HepG2 (cell line): ENCODE measurements at places on chromosomes 1 and 21.

DNA sequence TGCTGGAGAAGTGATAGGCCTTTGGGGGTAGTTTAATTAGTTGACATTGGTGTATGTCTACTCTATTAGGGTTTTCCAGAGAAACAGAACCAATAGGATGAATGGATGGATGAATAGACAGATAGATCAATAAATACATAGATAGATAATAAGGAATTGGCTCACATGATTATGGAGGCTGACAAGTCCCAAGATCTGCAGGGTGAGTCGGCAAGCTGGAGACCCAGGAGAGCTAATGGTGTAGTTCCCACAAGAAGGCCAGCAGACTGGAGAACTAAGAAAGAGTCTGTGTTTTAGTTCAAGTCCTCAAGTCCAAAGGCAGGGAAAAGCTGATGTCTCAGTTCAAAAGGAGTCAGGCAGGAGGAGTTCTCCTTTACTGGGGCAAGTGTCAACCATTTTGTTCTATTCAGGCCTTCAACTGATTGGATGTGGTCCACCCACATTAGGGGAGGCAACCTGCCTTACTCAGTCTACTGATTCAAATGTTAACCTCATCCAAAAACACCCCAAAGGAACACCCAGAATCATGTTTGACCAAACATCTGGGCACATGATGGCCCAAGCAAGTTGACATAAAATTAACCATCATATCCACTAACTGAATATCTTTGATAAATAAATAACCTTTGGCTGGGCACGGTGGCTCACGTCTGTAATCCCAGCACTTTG, 4.5 kb upstream of the SDE2 start:
- no peak for DNase-seq

DNA sequence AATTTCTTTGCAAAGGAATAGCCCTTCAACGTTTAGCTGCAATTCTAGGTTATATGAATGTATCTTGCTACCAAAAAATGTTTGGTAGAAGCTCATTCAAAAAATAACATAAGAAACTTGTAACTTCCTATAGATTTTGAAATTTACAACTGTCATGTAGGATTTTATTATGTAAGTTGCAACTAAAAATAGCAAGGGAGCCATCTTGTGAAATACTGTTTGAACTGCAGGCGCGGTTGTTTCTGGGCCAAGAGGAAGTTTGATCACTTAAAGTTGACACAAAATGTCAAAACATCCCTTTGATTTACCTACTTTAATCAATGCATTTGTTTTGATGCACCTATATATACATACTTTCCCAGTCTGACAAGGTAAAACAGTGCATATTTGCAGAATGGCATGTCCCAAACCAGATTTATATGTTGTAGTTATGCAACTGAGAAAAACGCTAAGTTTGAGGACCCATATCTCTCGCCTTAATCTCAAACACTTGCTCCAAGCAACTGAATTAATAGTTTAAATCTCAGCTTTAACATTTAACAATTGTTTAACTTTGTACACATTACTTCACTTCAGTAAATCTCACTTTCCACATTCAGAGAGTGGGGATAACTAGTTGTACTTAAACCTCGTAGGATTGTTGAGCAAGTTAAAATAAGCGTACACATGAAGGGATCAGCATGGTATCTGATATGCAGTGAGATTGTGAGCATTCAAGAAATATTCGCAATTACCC, 63.9 kb downstream of the KCNK2 start:
- peak; percentile 24 for DNase-seq

DNA sequence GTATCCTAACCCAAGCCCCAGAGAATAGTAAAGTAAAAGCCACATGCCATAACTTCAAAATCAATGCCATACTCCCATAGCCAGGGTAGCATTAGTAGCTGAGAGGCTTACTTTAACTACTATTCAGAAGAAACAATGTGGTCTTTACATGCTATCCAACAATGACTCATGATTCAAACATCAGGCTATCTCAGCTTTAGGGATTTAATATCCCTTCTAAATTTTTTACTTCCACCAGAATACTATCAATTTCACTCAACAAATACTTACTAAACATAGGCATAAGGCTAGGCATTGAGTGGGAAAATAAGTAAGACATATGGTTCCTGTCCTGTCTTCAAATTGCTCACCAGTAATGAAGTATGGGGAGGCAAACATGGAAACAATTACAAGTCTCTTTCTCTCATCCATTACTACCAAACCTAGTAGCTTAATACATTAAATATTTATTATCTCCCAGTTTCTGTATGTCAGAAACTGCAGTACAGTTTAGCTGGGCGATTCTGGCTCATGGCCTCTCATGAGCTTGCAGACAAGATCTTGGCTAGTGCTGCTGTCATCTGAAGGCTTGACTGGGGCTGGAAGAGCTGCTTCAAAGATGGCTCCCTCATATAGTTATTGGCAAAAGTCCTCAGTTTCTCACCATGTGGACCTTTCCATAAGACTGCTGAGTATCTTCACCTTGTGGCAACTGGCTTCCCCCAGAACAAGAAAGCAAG, 30.7 kb downstream of the EVI5 start:
- no peak for DNase-seq

GRCh38 chr1:202348005-202348508, 442 bp upstream of the PPP1R12B start:
- DNase-seq: no peak

DNA sequence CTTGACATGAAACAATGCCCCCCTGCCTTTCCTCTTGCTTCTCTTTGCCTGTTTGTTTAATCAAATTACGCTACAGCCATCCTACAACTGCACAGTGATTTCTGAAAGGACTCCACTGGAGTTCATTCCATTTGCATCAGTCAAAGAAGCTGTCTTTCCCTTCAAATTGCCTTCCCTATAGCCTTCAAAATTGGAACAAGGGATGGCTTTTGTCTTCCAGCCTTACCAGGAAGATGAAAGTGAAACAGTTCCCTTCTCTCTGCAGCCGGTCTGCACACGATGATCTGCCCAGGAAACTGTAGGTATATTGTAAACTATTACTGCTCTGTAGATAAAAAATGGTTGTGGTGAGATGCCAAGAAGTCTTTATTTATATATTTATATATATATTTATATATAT, 65.6 kb upstream of the ETS2 start:
- no peak for DNase-seq

DNA sequence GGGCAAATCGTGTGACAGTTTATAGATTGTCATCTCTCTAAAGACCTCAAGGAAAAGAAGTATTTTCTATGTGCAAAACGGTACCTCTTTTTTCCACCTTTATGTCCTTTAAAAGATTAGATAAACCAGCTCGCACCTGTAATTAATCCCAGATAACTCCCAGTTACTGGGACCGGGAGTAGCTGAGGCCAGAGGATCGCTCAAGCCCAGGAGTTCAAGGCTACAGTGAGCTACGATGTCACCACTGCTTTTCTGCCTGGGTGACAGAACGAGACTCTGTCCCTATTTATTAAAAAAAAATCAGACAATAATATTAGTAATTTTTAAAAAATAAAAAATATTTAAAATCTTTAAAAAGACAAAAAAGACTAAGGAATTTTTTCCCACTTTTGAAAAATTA, 141.4 kb downstream of the NR5A2 start:
- DNase-seq: no peak

GRCh38 chr1:39084191-39084590, 58.0 kb downstream of the NDUFS5 start:
- no peak for DNase-seq

GRCh38 chr1:196488579-196488978, 119.7 kb downstream of the KCNT2 start:
- DNase-seq: no peak

- no peak for DNase-seq
Observed at GRCh38 chr1:204089044-204089751, 16.3 kb downstream of the SOX13 start.

GRCh38 chr1:226202246-226202645, 15.7 kb upstream of the ACBD3 start:
- DNase-seq: no peak

- no peak for DNase-seq
Observed at GRCh38 chr1:169892927-169893644, 610 bp downstream of the SCYL3 start.

- no peak for DNase-seq
Observed at GRCh38 chr1:5874416-5875110, 117.7 kb downstream of the NPHP4 start.

DNA sequence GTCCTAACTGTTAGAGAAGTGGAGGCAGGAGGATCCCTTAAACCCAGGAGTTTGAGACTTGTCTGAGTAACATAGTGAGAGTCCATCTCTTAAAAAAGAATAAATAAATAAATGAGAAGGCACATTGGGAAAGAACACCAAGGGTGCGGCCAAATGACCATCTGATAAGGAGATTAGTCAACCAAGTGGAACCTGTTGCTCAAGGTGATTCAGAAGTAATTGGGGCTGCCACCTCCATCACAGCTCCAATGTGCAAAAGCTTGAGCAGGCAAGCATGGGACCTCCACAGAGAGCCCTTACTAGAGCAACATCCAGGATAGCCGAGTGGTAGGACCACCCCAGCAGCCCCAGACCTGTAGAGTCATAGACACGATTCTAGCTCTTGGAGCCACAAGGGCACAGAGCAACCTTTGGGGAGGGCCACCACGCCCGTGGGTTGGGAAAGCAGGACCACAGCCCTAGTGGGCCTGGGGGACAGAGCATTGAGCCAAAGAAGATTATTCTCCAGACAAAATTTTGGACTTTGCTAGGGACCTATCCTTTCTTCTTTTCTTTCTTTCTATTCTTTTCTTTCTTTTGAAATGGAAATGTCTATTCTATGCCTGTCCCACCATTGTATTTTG, 40.9 kb downstream of the KCNK1 start:
- DNase-seq: no peak

GRCh38 chr1:171357179-171357578, 43.2 kb downstream of the FMO4 start:
- no peak for DNase-seq

DNA sequence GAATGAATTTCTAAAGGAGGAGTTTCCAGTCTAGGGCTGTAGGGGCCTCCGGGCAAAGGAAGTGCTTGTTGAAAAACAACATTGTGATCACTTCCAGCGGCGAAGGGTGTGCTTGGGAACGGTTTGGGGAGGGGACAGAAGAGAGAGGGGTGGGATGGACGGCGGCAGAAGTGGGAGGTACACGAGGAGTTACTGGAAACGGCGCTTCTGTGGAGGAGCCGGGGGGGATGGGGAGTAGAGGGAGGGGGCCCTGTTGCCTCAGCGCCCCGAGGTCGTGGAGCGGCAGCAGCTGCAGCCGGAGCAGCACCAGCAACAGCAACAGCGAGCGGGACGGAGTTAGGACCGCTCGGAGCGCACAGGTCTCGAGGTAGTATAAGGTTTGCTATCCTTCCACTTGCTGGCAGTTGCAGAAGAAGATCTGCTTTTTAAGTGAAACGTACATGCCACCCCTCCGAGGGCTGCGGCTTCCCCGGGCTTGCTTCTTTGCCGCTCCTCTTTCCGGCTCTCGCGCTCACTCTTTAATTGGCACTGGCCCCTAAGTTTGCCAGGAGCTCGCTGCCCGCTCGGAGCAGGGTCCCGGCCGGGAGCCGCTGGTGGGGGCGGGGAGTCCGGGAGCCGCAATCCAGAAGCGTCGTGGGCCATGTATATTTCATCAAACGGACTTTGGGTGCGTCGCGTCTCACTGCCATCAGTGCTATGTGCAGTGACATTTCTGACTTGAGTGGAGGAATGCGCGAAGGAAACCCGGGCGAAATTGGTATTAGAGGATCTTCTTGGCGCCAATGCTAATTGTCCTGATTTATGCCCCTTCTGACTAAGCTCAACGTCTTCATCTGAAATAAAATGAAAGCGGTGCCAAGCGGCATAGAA, 771 bp upstream of the NTNG1 start:
- no peak for DNase-seq

GRCh38 chr1:81547912-81548303, 252.8 kb upstream of the ADGRL2 start:
- no peak for DNase-seq

DNA sequence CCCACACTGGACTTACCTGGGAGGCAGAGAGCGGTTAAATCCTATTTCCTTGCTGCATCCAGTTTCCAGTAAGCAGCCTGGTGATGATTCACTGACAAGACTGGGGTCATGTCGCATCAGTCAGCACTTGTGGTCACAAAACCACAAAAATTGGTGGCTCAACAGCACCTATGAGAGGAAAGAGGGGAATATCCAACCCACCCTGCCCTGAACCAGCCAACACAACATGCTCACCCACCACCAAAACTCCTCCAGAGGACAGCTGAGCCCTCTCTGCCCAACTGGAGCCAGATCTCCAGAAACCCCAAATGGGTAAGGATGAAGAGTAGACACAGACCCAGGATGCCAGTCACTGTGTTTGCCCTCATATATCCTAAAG, 64.0 kb downstream of the CD46 start:
- no peak for DNase-seq

GRCh38 chr21:39097335-39097861, 85.9 kb downstream of the PSMG1 start:
- no peak for DNase-seq

- no peak for DNase-seq
Observed at GRCh38 chr1:45236136-45236535, 29.7 kb upstream of the ZSWIM5 start.

- no peak for DNase-seq
Observed at GRCh38 chr1:205879974-205880373, 30.0 kb upstream of the PM20D1 start.

- no peak for DNase-seq
Observed at GRCh38 chr21:45620201-45620923, 23.2 kb upstream of the PCBP3 start.

GRCh38 chr1:38600286-38600685, 259.3 kb downstream of the RRAGC start:
- DNase-seq: no peak

DNA sequence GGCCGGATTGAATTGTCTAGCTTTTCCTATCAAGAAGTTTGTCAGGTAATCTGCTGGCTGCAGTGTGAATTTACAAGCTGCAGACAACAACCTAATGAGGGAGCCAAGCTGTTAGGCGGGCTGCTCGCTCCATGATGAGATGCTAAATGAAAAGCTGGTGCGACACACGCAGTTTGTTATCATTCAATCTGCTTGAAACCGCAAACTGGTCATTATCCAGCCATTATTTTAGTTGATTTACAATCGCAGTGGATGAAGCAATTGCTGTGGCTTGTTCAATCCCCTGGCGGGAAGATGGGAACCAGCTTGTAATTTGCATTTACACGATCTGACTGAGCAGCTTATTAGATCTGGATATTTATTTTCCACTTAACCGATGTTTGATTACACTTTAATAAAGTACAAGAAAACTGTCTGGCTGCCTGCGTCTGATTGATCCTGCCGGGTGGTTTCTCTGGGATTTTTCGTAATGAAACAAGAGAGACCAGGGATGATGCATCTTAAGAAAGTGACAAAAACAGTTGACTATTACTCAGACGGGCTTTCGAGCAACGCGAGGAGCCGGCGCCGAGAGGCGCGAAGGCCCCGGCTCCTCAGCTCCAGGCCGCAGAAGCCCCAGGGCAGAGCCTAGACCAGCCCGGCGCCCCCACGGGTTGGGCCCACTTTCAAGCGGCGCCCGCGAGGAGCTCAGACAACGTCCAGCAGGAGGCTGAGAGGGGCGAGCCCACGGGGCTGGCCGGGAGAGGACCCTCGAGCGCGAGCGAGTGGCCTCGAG, 118.0 kb upstream of the BARHL2 start:
- DNase-seq: no peak
